ENCODE measurements at places on chromosomes 11 and 22.

DNA sequence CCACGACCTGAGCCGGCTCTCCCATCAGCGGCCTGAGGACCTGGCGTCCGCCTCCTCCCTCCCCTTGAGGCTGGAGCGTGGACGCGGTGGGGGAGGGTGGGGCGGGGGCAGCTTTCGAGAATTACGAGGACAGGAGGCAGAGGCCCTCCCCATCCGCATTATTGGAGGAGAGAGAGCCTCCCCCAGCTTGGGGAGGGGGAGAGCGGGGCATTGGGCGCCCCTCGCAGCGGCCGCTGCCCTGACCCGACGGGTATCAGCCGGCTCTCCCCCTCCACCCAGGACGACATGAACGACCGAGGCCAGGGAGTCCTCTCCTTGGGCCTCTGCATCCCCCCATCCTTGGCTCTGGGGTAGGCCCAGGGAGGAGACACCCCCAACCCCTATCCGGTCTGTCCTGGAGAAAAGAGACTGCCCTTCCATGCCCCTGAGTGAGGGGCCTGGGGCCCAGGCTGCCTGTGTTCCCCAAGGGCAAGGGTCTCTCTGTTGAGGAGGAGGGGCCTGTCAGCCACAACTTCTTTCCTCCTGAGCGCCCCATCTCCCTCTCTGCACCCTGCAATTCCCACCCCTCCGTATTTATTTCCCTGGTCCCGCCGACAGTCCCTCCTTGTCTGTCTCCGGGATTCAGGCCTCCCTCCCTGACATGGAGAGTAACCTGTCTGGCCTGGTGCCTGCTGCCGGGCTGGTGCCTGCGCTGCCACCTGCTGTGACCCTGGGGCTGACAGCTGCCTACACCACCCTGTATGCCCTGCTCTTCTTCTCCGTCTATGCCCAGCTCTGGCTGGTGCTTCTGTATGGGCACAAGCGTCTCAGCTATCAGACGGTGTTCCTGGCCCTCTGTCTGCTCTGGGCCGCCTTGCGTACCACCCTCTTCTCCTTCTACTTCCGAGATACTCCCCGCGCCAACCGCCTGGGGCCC is 495 bp downstream of the GPR137 start:
- peak; percentile 36 for DNase-seq

DNA sequence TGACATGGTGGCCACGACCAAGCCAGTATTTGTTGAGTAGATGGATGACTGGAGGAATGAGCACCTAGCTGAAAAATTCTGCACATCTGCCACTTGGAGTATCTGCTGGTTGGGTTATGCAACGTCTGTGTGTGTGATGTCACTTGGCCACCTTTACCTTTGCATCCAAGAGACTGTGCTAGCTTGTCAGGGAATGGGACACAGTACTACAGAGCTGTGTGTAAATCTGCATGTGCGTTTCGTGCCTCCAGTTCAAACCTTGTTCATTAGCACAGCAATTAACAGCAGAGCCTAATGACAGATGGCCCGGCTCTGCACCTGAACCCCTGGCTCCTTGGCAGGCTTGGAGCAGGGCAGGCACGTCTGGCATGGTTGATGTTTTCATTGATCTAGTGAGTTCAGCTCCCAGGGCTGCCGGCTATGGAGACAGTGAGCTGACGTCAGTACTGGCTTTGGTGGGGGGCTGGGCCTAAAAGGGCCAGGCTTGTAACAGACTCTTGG is 188.4 kb upstream of the NAV2 start:
- no peak for DNase-seq

GRCh38 chr11:40716344-40717130 is 742.9 kb downstream of the LRRC4C start:
- DNase-seq, result no peak

DNA sequence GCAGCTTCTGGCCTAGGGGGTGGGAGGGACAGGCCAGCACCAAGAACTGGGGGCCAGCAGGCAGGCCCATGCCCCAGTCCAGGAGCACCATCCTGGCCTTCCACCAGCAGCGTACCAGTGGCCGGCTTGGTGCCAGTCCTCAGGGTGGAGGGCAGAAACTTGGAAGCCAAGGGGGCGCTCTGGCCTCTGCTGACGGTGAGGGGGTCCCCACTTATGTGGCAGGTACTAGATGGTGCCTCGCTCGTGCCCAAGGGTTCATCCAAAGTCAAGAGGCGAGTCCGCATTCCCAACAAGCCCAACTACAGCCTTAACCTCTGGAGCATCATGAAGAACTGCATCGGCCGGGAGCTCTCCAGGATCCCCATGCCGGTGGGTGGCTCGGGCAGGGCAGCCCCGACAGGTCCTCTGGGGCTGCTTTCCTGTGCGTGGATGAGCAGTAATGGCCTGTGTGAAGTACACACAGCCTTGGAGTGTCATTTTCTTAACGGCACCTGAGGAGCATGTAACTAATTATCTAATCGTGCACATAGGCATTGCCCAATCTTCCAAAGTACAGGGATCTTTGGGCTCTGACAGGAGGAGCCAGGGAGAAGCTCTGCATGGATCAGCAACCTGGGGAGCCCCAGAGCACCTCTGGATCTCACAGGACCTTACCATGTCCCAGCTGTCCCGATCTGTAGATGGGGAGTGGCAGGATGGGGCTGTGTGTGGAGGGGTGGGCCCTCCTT is 79.1 kb downstream of the MORC2 start:
- no peak for DNase-seq

- DNase-seq, result no peak
These were observed 3.9 kb downstream of the CRYBB2 start for GRCh38 chr22:25223269-25223850.

GRCh38 chr11:125926682-125927081 is 19.2 kb upstream of the VSIG10L2 start:
- DNase-seq, result no peak

GRCh38 chr22:36282328-36282831 is 29.4 kb downstream of the APOL1 start:
- DNase-seq, result no peak

- peak; percentile 49 for DNase-seq
These were observed 11.7 kb upstream of the SORL1-AS1 start for GRCh38 chr11:121464352-121464946.

DNA sequence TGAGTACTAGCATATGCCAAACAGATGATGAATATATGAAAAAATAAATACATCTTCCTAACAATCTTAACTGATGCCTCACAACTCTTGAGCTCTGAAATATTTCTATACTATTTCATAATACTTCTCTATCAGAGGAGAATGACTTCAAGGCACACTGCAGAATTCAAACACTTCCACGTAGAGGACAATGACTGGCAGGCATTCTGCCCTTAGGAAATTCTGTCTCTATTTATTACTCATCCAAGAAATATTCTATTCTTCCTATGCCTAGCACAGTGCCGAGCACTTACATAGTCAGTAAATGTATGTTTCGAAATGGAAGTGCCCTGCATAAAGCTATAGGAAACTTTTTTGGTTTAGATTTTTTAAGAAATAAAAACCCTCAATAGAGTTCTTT is 809.1 kb downstream of the DLG2 start:
- no peak for DNase-seq

DNA sequence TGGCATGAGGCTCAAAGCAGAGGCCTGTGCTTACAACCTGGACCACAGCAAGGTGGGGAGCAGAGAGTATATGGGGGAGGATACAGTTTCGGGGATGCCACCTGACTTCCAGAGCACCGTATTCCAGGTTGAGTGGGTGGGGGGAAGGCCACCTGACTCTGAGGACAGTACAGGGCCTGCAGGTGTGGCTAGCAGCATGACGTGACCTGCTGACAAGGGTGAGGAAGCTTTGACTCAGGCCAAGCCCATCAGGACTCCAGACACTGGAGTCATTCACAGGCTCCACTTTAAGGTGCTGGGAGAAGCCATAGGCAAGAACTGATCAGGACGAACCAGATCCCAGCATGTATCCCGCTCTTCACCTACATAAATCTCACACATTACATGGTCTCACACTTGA is 34.6 kb upstream of the CRTAM start:
- DNase-seq, result no peak

DNA sequence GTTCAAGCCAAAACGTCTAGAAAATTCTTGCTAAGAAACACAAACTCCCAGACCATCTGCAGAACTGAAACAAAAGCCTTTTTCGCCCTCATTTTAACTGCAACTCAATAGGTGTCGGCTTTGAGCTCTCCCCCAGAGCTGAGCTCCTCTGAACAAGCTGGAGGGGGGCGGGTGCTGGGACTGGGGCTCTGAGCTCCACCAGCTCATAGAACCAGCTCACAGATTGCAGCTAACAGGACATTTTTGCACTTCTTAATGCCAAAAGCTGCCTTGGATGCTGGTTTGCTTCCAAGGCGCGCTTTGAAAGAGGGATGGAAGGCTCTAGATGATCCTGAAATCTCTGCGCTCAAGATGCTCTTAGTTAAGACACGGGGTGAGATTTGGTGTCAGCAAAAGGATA is 6.0 kb upstream of the YWHAH start:
- DNase-seq, result no peak

GRCh38 chr22:26735019-26735409 is 77.6 kb downstream of the MIAT start:
- DNase-seq, result no peak

- no peak for DNase-seq
These were observed 132.9 kb downstream of the RASSF10 start for GRCh38 chr11:13141731-13142709.

- DNase-seq, result no peak
These were observed 7.0 kb downstream of the THY1 start for GRCh38 chr11:119415966-119416365.

DNA sequence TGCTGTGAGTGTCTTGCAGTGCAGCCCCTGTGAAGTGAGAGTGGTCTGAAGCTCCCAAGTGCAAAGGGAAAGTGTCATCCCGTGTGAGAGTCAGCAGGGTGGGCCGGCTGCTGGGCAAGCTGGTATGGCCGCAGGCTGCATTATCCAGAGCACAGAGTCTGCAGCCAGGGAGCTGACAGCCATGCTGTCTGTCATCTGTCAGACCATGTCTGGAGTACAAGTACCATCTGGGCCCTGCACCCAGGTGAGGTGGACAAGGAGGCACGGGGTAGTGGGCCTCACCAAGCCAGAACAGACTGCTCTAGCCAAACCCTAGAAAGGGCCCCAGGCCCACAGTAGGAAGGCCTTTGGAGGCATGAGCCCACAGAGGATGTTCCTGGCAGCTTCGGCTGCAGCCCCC is 20.2 kb downstream of the LMO1 start:
- no peak for DNase-seq

- no peak for DNase-seq
These were observed 152.6 kb downstream of the BARX2 start for GRCh38 chr11:129528296-129528695.

DNA sequence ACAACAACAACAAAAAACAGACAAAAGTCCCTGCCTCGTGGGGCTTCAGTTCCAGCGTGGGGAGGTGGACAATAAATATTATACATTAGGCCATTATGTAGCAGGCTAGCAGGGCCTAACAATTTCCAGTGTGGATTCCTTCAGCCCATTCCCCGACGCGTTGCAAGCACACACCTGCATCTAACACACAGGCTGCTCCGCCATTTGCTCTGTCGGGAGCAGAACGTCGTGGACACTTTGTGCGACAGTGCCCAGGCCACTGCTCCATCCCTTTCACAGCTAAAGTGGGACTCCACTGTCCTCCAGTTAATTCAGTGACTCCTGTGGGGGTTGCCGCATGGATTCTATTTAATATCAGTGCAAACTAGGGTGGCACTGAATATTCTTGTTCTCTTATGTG is 10.9 kb upstream of the FGF3 start:
- DNase-seq, result no peak

DNA sequence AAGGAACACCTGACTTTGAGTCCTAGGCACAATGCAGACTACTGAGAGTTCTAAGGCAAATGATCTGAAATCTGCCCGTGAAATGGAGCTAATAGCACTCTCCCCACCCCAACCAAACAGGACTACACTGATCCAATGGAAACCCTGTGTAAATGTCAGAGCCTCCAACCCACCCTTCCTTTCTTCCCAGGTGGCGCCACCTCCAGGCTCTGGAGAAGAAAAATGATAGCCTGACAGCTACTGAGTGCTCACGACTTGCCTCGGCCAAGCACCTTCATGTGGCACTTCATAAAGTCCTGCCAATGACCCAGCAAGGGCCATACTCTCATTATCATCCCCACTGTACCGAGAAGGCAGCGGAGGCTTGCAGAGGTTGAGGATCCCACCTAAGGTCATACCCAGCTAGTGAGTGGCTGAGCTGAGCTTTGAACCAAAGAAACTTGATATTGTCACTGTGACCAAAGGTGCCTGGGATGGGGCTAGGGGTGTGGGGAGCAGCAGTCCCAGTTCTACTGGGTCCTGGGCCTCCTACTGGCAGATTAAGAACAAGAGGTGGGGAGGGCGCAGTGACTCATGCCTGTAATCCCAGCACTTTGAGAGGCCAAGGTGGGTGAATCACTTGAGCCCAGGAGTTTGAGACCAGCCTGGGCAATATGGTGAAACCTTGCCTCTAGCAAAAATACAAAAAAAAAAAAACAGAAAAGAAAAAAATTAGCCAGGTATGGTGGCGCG is 20.5 kb downstream of the TST start:
- no peak for DNase-seq

GRCh38 chr11:123509737-123510578 is 79.9 kb downstream of the GRAMD1B start:
- no peak for DNase-seq

DNA sequence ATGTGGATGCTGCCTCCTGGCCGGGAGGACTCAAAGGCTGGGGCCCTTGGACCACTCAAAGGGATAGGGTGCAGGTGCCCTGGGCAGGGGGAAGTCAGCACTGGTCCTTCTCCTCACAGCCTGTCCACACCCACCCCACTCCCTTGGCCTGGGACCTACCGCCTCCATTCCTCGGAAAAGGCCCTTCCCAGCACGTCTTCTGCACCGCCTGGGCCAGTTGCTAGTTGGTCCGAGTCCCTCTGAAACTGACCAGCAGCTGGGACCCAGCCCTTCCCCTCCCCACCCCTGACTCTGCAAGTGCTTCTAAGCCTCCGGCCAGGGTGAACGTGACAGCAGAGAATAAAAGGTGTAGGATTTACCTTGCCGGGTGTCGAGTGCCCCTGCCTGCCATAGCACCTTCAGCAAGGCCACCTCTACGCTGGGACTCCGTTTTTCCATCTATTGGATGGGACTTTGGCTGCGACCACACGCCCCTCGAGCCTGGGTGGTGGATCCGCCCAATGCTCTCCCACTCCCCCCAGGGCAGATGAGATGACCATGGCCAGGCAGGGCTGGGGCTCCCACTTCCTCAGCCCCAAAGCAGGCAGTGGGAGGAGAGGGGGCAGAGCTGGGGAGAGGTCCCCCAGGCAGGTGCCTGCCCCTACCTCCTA is 37.3 kb downstream of the OSBPL5 start:
- no peak for DNase-seq

- no peak for DNase-seq
These were observed 9.0 kb downstream of the CLPB start for GRCh38 chr11:72425053-72425980.

DNA sequence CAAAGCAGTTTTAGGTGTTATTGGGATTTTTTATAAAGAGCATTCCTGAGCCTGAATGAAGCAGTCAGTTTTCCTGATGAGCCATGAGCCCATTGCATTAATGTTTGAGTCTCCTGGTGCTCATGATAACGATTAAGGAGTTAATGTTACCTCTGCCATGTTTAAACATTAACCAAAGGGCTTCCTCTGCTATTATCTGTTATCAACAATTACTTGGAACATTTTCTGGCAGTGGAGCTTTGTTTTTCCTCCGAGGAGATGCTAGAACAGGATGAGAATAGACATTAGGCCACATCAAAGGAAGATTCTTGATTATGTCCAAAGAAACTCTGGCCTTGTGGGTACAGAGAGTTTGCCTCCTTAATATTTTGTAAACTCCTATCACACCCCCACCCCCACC is 49.9 kb downstream of the ZNRF3 start:
- DNase-seq, result no peak

All from KG1 (cell line).